ENCODE measurements at places on chromosomes 5 and 9.

- DNase-seq = no peak
These were observed 364 bp downstream of the RPS6 start for GRCh38 chr9:19379697-19380046.

GRCh38 chr5:10323588-10324488 is 16.1 kb upstream of the CMBL start:
- no peak for DNase-seq

GRCh38 chr9:121059998-121060636 is 10.0 kb upstream of the C5 start:
- no peak for DNase-seq

- DNase-seq = no peak
These were observed 71.5 kb upstream of the MEF2C start for GRCh38 chr5:88954511-88954910.
